ENCODE measurements at places on chromosomes 1 and 21. TPM values are rescaled to one million over a fixed set of nuclear protein-coding genes. Genes with fewer than 3 reads are reported as not detected.
A peak's percentile ranks its signal among the peaks of the same experiment; 100 is the strongest.

Gene ETNK2
- total RNA-seq = 20.9 TPM

Gene SLAMF8
- total RNA-seq = 0.48 TPM

Gene CORT
- total RNA-seq = not detected

- no peak for DNase-seq
These were observed 184.2 kb downstream of the SLC44A5 start for GRCh38 chr1:75426688-75427087.

- no peak for DNase-seq
These were observed 3.4 kb upstream of the CADM3 start for GRCh38 chr1:159168043-159168442.

DNA sequence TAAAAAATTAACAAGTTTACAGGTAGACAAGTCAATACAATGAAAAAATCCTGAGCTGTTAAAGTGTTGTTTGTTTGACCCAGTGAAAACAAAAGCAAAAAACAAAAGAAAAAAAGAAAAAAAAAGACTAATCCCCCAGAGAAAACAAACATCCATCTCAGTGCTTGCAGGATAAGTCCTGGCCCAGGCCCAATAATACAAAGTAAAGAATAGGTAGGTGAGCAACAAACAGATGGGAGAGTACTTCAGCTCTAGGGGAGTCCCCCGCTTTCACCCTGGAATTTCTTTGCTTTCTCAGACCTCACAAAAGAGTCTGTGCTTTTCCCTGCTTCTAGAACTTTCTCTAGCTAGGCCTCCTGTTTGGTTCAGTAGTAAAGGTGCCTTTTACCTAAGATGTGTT lies 70.3 kb downstream of the ABCA4 start:
- no peak for DNase-seq

- no peak for DNase-seq
These were observed 174.0 kb downstream of the CRB1 start for GRCh38 chr1:197441999-197442414.

DNA sequence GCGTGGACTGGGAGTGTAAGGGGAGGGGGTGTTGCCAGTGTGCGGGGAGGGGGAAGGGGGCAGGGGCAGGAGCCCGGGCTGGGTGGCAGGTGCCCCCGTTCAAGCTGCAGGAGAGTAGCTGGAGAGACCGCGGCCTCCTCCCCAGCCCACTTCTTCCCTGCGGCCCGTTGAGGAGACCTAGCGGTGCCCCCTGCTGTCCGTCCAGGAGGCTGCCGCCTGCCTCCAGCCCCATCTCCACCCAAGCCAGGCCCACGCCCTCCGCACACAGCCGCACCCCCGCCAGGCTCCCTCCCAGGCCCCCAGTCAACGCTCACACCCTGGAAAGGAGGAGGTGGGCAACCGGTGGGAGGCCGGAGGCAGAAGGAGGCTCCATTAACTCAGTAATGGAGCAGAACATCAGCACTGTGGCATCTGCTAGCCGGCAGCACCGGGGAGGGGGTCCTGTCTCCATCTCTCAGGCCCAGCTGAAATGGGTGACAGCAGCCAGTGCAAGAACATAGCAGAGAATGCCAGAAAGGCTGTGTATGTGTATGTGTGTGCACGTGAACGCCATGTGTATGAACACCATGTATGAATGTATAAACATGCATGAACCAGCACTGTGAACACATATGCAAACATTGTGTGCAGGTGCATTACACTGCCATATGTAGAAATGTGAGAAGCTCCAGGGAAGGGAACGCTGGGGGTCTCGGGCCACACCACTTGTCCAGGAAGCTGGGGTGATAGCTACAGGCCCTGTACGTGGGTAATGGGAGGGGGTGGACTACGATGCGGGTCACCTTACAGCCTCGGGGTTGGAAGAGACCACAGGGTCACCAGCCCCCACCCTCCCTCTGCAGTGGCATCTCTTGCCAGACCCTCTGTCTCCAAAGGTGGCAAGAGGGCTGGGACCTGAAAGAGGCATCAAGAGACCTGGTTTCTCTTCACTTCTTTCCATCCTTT lies 84.6 kb downstream of the SYT2 start:
- DNase-seq = peak; percentile 64
